K562 (cell line): ENCODE measurements at places on chromosomes 1 and 21.

- DNase-seq, result no peak
Observed at GRCh38 chr1:167601442-167602383, 28.3 kb upstream of the RCSD1 start.

DNA sequence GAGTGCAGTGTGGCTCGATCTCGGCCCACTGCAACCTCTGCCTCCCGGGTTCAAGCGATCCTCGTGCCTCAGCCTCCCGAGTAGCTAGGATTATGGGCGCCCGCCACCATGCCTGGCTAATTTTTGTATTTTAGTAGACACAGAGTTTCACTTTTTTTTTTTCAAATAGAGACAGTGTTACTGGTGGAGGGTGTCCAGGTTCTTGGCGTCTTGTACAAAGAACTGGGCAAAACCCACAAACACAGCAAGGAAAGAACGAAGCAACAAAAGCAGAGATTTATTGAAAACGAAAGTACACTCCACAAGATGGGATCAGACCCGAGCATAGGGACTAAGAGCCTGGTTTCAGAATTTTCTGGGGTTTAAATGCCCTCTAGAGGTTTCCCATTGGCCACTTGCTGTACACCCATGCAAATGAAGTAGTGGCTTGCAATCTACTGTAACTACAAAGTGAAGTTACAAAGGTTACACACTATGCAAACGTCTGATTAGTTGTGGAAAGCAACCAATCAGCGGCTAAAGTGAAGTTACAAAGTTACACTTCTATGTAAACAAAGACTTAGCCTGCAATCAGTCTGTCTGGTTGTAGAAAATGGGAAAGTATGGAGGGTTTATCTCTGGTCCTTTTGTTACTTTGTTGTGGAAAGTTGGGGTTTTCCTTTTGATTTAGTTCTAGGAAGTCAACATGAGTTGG is 199.1 kb downstream of the DYRK1A start:
- peak; percentile 62 for DNase-seq

DNA sequence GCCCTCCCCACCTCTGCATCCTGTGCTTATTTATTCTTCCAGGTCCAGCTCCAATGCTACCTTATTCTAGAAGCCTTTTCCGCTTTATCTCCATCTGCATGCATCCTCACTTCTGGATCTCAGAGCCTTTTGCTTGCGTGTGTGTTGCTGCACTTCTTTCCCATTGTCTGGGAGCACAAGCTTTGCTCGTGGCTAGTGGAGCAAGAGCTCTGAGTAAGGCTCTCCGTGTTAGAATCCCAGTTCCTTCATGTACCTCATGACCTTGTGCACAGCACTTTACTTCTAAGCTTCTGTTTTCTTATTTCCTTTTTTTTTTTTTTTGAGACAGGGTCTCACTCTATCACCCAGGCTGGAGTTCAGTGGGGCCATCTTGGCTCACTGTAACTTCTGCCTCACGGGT is 140.0 kb upstream of the POU3F1 start:
- no peak for DNase-seq

DNA sequence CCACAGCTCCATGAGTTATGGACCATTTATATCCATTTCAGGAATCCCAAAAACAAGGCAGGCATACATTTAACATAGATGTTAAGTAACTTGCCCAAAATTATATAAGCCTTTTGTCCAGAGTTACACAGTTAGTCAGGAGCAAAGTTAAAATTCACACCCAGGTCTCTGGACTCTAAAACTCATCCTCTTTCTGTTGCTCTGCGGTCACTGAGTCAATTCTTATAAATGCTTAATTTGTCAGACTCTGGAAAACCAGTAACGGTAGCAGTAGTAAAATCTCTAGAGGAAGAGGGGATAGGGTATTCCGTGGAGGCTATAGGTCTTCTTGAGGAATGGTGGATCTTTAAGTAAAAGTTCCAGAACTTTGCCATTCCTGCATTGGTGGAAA is 223.6 kb upstream of the JUN start:
- no peak for DNase-seq

GRCh38 chr1:39919545-39919944 is 17.8 kb upstream of the MYCL start:
- peak; percentile 86 for DNase-seq

GRCh38 chr21:36576441-36576840 is 96.5 kb upstream of the CLDN14 start:
- DNase-seq, result no peak

- DNase-seq, result no peak
Observed at GRCh38 chr1:234775477-234776246, 165.7 kb upstream of the IRF2BP2 start.

- DNase-seq, result peak; percentile 2
Observed at GRCh38 chr1:63087966-63088365, 234.4 kb upstream of the FOXD3 start.

- DNase-seq, result no peak
Observed at GRCh38 chr1:8527941-8528340, 210.0 kb downstream of the SLC45A1 start.

- DNase-seq, result no peak
Observed at GRCh38 chr1:117166076-117166475, 44.5 kb upstream of the TRIM45 start.

DNA sequence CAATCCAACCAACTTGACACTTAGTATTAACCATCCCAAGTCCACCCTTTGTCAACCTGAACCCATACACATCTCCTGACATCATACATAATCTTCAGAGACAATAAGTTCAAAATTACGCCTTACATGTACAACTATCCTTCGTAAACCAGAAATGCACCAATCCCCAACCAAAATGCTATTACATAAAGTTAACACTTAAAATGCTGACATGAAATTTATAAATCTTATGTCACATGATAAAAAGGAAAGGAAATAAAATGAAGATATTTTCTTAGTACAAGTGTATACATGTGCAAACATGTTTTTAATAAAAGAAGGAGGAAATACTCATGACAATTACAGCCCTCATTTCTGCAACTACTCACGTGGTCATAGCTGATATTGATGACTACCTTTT is 95.0 kb downstream of the FCRL5 start:
- DNase-seq, result no peak

DNA sequence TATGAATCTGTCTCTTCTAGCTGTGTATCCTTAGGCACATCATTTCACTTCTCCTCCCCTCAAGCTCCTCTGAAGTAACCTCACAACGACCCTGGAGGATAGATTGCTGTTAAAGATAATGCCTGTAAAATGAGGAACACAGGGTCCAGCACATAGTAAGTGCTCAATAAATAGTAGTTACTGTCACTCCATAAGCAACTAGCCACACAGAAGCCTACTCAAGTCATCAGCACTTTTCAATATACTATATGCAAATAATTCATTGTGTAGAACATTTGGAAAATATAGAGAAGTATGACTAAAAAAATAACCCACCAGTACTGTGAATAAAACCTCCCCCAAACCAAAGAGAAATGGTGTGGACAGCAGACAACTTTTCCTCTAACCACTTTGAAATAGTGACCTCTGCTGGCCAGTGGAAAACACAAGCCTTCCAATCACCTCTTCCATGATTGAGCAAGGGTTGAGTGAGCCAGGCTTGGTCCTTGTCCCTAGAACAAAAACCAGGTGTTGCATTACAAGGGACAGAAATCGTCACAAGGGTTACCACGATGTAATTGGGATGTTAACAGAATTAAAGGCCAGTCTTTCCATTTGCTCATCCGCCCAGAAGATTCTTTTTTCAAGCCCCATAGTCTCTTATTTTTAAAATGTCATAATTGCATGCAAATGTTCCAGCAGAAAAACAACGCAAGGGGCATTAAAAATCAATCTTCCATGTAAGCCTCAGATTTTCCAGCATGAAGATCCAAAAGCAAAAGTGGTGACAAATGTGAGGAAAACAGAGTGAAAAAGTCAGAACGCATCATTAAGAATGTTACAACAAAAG is 15.7 kb upstream of the GLIS1 start:
- peak; percentile 73 for DNase-seq

DNA sequence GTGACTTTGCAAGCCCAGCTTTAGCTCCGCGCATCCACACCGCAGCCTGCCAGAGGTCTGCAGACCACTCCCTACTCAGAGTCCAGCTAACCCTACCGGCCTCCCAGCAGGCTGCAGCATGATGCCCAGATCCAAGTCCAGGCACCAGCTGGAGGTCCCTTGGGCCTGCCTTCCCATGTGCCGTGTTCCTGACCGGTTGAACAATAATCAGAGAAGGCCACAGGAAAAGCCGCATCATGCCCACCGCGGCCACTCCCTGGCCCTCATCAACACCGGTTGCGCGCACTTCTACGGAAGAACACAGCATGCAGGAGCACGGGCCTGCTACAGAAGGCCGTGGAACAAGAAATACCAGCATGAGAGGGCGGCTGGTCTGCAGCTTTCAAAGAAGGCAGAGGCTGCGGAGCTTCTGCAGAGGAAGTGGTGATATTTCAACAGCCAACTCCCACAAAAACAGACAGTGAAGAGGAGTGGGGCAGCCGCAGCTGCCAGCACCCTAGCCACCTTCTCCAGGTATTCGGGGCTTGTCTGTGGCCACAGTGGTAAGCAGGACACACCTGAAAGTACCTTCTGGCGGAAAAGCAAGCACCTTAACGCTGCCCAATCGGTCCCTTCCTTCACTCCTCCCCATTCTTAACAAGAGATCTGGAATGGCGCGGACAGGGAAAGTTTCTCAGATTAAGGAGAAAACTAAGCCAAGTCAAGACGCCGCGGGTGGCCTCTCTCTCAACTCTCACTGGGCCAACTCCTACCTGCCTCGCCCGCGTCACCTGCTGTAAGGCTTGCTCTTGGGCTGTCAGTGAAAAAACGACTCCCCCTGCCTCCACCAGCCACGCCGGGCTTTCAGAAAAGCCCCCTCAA is 1.5 kb downstream of the PGBD5 start:
- DNase-seq, result no peak

DNA sequence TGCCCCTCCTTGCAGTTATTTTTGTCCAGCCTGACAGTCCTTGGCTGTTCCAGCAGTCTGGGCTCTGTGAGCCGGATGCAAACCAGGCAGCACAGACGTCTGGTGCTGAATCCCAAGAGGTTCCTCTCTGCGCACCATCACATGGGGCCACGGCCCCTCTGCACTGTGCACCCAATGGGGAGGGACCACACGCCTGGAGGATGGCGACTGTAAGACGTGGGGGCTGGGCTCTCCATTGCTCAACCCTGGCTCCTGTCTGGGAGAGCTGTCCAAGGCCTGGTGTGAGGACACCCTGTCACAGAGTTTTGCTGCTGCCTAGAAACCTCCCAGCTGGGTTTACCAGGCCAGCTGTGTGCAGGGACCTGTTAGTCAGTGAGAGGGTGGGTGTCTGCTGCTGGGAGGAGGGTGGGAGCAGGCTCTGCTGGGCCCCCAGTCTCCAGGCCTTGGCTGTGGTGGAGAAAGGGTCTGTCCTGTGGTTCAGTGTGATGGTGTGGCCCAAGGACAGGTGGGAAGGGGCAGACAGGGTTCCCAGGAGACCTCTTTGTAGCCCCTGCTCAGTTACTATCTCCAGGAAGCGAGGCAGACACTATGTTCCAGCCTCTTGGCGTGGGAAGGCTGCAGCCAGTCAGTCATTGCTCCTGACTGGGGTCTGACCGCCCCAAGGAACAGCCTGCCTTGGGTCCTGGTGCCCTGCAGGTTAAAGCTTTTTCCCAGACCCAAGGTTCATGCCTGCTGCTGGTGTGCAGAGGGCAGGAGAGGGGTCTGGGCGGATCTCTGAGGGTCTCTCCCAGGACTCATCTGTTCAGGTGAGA is 13.8 kb downstream of the HEYL start:
- DNase-seq, result no peak

GRCh38 chr21:44293551-44294231 is 6.2 kb upstream of the PFKL start:
- DNase-seq, result no peak

DNA sequence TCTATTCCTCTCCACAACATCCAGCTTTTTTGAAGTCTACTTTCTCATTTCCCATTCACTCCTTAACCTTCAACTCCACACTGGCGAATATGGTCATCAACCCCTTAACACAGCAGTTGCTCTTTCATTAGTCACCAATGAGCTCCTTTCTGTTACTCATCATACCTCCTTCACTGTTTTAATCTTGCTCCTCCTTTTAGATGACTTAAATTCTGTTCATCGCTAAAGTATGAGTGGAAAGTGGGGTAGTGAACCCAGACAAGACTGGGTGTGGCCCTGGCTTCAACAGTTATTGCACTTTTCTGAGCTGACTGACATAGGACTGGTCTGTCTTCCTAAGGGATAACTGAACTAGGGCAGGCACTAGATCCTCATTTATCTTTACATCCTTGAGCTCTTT is 51.3 kb downstream of the AKT3 start:
- DNase-seq, result no peak

- no peak for DNase-seq
Observed at GRCh38 chr1:115218034-115218405, 120.0 kb downstream of the NGF start.

DNA sequence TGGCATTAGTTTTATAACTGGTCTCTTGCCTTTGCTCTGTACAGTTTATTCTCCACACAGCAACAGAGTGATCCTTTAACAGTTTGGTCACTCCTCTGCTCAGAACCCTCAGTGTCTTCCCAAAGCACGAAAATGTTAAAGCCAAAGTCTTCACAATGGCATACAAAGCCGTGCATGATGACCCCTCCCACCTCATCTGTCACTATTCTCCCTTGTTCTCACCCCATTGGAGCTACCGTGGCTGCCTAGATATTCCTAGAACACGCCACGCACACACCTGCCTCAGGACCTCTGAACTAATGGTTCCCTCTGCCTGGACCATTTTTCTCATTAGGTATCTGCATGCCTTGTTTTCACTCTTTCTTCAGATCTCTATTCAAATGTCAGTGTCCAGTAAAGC is 8.6 kb upstream of the SEMA4A start:
- DNase-seq, result no peak

GRCh38 chr1:22855668-22856606 is 116.7 kb downstream of the LACTBL1 start:
- DNase-seq, result no peak

DNA sequence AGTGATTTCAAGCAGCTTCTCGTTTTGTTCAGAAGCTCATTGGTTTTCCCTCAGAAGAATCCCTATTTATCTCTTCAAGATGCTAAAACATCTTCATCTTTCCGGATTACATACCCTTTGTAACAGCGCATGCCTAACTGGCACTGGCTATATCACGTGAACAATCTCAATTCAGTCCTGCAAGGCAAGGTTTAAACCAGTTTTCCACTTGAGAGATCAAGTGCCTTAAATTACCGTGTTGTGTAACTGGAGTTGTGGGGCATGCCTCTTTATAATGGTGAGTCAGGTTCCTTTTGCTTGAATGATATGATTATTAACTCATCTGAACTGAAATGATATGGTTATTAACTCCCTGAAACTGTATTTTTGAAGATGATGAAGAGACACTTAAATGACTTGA is 11.0 kb upstream of the ZFP69B start:
- no peak for DNase-seq

- peak; percentile 46 for DNase-seq
Observed at GRCh38 chr1:26156285-26157038, 2.4 kb upstream of the FAM110D start.

DNA sequence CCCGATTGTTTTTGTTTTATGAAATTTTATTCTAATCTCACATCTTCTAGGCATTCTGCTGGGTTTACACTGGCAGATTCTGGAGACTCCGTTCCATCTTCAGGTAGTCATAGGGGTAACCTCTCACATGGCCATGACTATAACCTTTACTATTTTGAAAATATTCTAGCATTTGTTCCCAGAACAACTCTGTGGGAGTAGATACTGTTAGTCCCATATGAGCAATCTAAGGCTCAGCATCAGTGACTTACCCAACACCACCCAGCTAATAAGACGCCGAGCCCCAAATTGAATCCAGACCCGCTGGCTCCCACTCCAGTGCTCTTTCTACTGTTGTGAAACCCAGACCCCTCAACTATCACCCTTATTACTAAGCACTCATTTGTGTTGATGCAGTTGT is 9.8 kb downstream of the ADAMTS4 start:
- no peak for DNase-seq

- DNase-seq, result no peak
Observed at GRCh38 chr1:110488867-110489266, 30.1 kb downstream of the KCNA10 start.
